ENCODE measurements at places on chromosomes 1 and 21.
A peak's percentile ranks its signal among the peaks of the same experiment; 100 is the strongest.

DNA sequence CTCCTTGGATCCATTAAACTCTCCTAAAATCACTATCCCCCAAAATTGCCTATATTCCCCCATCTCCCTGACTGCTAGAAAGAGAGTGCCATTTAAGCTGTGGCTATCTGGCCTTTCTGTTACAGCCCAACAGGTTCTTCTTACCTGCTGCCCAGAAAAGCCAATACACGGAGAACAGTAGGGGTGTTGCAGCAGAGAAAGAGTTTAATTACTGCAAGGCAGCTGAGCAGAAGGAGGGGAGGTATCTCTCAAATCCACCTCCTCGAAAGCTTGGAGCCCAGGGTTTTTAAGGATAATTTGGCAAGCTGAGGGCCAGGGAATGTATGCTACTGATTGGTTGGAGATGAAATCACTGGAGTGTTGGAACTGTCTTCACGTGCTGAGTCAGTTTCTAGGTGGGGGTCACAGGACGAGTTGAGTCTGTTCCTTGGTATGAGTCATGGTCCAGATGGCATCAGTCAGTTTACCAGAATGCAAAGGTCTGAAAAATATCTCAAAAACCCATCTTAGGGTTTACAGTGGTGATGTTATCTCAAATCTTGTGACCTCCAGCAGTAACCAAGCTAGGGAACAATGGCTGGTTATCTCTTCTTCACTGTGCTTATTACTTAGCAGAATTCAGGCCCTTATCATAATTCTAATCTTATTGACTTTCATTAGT lies 89.8 kb downstream of the SMYD3 start:
- DNase-seq, result peak; percentile 94

GRCh38 chr1:173473599-173474011 lies 3.5 kb upstream of the PRDX6 start:
- no peak for DNase-seq

DNA sequence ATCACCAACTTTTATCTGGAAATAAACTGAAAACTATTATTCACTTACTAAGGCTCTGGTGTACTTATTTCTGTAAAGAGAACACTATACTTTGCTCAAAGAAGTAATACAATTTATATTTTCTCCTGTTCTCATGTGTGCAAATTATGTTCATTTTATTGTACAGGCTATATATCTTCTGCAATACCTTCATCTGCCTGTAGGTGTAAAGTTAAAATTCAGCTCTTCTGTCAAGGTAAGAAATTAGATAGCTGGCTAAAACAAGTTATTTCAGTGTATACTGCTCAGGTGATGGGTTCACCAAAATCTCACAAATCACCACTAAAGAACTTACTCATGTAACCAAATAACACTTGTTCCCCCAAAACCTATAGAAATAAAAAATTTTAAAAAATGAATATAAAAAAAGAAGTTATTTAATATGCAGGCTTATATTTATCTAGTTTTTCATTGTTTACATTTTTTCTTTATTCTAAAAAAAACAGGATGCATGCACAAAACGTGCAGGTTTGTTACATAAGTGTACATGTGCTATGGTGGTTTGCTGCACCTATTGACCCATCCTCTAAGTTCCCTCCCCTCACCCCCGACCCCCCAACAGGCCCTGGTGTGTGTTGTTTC lies 81.5 kb downstream of the PTGER3 start:
- DNase-seq, result no peak

GRCh38 chr21:26412885-26413284 lies 160.2 kb downstream of the CYYR1 start:
- no peak for DNase-seq

- DNase-seq, result no peak
Measured at GRCh38 chr21:33064623-33065390, 5.1 kb upstream of the OLIG1 start.

- no peak for DNase-seq
Measured at GRCh38 chr21:33230545-33231324, 997 bp downstream of the IFNAR2 start.

DNA sequence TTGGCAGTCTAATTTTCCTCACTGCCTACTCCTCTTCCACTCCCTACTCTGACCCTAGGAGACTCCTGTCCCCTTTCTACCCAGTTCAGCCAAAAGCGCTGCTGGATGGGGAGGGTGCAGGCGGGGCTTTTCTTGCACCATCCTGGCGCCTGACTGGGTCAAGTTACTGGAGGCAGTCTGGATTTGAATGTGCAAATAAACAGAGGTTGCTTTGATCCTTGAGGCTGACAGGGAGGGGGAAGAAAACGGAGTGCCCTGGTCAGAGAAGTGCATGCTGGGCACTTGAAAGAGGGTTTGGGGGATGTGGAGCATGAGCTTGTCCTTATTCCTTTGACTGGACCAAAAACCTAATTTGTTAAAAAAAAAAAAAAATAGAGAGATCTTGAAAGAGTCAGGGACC lies 76.8 kb upstream of the SOX13 start:
- DNase-seq, result no peak

DNA sequence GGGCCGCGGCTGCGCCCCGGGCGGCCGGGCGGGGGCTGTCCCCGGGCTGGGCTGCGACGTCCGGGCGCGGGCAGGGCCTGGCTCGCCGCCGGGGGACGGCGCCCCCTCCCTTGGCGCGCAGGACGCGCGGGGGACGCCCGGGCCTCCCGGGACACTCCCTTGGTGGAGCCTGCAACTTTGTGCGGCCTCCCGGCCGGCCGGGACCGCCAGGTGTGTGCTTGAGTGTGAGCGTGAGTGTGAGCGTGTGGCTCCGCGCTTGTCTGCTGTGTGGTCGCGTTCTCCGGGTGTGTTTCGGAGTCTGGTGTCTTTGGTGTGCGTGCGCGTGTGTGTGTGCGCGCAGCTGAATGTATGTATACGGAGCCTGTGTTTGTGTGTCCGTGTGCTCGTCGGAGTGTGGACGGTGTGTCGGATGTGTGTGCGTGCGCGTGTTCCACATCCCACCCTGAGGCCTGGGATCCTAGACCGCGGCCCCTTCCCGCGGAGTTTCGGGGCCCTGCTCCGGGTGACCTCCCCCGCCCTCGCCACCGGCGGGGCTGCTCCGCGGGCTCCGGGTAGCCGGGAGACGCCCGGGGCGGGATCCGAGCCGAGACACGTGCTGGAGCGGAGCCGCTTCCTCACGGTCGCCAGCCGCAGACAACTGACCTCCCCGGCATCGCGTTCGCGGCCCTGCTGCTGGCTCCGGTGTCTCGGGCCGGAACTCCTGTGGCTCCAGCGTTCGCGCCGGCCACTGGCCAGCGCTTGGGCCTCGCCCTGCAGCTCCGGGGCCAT lies 1.7 kb downstream of the PTPRU start:
- DNase-seq, result no peak

DNA sequence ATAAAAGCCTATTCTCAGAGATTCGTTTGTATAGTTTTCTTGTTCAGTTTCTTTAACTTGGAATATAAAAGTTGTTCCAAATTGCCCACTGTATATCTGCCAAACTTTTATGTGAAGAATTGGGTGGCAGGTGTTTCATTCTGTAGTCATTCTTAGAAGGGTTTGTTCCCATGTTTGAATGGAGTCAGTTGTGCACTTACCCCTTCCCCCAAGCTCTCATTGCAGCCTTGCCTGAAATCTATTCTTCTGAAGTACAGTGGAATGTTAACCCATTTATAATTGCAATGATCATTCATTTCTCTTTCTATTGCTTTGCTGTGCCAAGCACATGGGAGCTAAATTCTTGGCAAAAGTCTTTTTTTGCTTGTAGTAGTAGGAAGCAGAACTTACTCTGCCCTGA lies 375.3 kb upstream of the C1orf87 start:
- no peak for DNase-seq

DNA sequence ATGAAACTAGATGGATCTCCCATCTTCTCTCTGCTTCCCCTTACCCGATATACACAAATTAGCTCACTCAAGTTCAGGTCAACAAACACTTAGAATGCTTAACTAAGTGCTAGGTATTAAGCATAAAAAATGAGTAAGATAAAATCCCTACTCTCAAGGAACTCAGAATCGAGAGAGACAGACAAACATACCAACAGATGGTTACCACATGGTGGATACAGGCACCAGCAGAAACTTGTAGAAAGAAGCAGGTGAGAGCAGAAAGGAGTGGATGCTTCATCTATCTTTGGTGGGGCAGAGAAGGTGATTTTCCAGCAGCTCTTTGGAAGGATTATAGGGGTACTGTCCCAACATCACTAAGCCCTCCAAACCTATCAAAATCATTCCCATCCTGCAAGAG lies 32.2 kb downstream of the C8B start:
- no peak for DNase-seq

GRCh38 chr1:83520797-83521196 lies 478.1 kb downstream of the TTLL7 start:
- no peak for DNase-seq

- no peak for DNase-seq
Measured at GRCh38 chr1:83098791-83099190, 900.1 kb downstream of the TTLL7 start.

DNA sequence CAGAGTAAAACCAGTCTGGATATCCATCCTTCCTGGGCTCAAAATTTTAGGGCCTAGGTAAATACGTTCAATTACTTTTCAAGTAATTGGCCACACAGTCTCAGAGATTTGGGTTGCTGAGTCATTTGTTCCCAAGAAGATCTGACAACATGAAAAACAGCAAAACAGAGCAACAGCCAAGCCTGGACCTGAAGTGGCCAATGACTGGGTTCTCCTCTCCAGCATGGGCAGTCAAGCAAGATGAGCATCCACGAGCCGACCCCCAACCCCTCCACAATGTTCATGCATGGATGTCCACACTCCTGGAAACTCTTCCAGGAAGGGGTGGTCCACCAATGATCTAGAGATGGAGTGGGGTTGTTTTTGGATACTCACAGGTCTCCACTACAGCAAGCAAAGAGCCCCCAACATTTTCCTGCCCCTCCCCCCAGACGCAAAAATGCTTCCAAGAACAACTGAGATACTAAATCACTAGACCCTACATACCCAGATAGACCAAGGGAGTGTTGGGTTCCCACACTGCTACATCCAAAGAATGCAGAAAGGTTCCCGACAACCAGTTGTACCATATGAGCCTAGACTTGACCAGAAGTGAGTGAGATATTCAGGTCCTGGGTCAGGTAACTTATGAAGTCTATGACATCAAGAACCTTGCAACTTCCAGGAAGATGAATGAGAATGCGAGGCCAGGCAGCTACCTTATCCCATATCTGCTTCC lies 73.0 kb downstream of the CD46 start:
- no peak for DNase-seq

GRCh38 chr1:53311702-53312305 lies 16.1 kb downstream of the LRP8 start:
- DNase-seq, result peak; percentile 60

- DNase-seq, result no peak
Measured at GRCh38 chr21:29805105-29805504, 134.7 kb downstream of the GRIK1 start.

- DNase-seq, result no peak
Measured at GRCh38 chr1:86636898-86637297, 67.5 kb upstream of the SH3GLB1 start.

GRCh38 chr1:41915786-41916571 lies 2.7 kb downstream of the HIVEP3 start:
- DNase-seq, result no peak

GRCh38 chr1:68141071-68142021 lies 90.9 kb upstream of the DIRAS3 start:
- DNase-seq, result no peak

DNA sequence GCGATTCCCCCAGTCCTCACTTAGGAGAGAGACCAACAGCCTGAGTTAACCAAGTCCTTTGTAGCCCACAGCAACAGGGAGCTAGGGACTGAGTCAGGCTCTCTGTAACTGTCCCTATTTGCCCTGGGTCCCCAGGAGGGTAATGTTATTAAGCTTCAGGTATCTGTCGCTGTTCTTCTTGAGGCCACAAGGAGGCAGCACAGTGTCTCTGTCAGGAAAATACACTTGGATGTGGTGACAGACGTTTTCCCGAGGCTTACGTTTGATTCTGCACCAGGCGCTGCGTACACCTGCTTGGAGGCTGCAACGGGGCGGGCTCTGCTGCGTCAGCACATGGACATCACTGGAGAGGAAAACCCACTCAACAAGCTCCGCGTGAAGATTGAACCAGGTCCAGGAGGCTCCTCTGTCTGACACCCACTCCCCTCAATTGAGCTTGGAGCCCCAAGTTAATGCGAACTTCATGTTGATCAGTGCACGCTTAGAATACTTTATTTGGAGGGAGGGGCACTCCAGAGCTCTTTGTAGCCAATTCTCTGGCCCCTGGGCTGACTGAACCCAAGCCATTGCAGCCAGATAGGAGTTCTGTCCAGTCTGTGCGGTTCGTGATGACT lies 10.7 kb upstream of the ELF3 start:
- DNase-seq, result peak; percentile 19

- DNase-seq, result no peak
Measured at GRCh38 chr1:42941640-42942330, 16.9 kb downstream of the SLC2A1 start.

GRCh38 chr1:204751883-204752687 lies 66.5 kb upstream of the LRRN2 start:
- no peak for DNase-seq

DNA sequence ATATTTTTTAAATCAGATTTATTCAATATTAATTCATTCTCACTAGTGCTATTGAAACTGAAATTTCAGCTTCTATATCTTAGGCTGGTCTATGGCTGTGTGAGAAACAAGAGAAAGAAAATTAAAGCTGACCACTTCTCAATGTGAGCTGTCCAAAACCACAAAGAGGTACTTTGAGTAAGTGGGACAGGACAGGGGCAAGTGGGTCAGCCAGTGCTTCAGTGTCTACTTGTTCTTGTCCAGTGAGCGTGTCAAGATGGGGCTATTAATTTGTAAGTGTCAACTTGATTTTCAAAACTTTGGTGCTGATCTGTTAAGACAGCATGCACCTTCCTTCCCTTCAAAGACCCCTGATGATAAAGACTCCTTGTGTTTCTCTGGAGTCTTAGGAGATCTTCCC lies 533.9 kb downstream of the PLPP3 start:
- no peak for DNase-seq

GRCh38 chr1:237851210-237851845 lies 39.4 kb downstream of the ZP4 start:
- peak; percentile 63 for DNase-seq

Measured in DMS 273 treated with DMSO at 0.1 percent for 48 hours (cell line).